T1000 (cell line): ENCODE measurements at places on chromosomes 13 and 19.

GRCh38 chr13:40271931-40272775 is 394.3 kb downstream of the FOXO1 start:
- no peak for DNase-seq

GRCh38 chr13:30346153-30346788 is 38.9 kb upstream of the KATNAL1 start:
- DNase-seq: no peak

DNA sequence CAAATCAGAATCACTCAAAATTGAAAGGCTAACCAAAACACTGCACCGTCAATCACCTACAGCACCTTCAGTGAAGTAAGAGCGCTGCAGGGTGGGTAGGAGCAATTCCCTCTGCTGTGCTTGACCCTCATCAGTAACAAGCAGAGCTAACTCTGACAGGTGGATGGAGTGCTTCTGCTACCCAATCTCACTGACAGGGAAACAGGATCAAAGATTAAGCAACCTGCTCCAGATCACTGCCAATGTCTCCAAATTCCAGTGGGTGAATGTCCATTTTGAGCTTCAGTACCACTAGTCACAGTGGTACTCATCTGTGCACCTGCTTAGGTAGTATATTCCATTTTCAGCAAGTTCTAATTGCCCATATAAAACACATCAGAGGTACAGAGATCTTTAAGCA is 25.2 kb downstream of the BRD4 start:
- no peak for DNase-seq

DNA sequence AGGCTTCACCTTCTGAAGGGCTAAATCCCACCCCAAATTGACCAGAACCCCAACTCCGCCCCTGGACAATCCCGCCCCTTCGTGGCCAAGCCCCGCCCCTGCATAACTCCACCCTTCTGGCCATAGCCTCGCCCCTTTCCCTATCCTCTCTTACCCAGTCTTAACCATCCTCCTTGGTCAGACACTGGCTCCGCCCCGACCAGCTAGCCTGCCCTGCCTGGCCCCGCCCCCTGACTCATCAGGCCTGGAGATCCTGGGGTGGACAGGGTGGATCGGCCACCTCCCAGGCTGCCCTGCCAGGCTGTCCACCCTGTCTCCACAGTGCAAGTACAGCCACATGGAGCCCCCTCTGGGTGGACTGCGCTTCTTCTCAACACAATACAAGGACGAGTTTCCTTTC is 8.0 kb upstream of the ZNF358 start:
- peak; percentile 85 for DNase-seq

DNA sequence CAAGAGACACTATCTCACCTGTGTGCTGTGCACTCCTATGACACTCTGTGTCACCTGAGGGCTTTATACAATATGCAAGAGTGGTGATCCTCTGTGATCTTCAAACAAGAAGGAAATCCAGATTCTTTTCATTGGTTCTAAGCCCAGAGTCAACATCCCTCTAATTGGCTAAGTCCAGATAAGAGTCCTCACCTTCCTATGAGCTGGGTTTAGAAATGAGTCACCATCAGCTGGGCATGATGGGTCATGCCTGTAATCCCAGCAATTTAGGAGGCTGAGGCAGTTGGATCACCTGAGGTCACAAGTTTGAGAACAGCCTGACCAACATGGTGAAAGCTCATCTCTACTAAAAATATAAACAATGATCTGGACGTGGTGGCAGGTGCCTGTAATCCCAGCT is 144.4 kb downstream of the ZNF675 start:
- no peak for DNase-seq

DNA sequence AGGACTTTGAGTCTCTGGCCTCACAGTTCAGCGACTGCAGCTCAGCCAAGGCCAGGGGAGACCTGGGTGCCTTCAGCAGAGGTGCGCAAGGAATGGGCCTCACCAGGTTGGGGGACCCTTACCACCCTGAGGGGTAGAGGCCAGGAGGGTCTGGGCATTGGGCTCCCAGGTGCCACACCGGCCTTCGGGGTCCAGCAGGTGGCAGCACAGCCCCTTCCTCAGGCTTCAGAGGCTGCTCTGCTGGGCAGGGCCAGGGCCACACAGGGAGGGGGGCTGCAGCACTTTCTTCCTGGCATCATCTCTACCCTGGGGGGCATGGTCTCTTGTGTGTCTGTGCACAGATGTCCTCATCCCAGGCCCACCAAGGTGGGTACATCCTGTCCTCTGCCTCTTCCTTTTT is 12.9 kb downstream of the PIN1 start:
- DNase-seq: no peak

- DNase-seq: peak; percentile 26
Measured at GRCh38 chr19:9362905-9363304, at the start of gene ZNF177. Gene ZNF177 (plus strand): TSS chr19:9363013. CDS start chr19:9378312, 15,299 bp downstream.

DNA sequence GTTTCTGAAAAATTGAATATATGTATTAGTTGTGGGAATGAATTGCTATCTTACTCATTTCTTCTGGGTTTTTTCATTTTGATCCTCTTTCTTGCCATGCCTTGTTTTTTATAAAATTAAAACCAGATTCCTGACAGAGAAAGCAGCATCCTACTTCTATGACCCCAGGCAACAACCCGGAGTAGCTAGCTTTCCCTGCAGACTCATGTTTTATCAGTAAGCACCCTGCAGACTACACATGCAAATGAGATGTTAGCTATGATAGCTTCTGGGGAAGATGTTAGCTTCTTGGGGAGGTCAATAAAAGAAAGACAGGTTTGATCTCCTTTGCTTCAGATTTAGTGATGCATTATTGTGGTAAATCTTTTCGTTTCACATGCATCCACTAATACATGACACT is 1598.6 kb downstream of the SLITRK5 start:
- no peak for DNase-seq

DNA sequence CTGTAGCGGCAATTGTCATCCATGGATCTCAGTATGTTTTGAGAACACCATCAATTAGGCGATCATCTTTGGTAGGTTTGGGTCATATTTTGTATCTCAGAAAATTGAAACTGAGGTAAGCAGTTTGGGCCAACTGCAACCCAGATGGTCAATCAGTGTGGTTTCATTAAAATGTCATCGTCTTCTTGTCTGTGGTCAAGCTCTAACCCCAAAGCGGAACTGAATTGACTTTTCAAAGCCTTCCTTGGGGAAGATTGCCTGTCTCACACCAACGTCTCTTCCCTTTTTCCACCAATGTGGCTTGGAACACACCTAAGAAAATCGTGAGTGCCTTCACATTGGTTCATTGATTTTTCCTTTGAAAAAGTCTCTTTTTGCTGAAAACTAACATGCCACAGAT is 56.3 kb upstream of the UBAC2 start:
- no peak for DNase-seq

DNA sequence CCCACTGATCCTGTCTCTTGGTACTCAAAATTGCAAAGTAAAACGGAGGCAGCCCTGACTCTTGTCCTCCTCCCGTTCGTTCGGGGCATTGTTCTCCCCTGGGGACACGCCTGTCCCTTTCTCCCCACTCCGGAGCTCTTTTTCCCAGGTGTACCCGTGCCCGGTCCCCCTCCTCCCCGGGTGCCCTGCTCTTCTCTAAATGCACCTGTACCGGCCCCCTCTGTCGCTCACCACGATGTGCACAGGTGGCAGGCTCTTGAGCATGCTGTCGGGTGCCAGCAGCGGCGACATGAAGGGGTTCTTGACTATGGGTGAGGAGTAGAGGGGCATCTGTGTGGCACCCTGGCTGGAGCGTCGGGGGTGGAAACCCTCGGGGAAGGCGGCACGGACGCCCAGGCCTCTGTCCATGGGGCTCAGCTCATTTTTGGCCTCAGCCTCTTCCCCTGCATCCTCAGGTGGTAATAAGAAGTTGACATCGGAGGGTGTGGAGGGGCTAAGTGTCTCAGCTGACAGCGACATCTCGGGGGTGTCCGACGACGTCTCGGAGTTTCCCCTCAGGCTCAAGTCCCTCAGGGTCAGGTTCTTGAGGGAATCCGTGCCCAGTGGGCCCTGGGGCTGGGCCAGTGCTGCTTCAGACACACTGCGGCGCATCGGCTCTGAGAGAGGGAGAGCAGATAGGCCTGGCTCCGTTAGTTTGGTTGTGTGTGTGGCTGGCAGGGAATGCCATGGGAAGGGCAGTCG is 12.4 kb upstream of the CNFN start:
- no peak for DNase-seq
